ENCODE measurements at places on chromosomes 2 and 18.

DNA sequence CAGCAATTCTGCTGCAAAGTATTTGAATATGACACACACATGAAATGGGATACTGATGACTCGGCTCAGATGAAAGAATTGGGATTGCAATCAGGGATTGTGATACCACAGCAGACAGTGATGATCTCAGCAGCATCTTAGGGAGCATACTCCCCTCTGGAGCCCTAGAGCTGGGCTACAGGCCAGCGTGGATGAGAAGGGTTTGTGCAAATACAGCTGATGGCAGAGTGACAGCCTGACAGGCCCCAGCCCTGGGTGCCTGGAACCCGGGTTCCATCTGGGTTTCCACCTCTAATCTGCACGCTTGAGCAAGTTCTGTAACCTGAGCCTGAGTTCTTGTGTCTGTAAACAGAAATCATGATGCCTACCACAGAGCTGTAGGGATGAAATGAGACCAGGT lies 418.0 kb downstream of the LRATD1 start:
- no peak for DNase-seq

DNA sequence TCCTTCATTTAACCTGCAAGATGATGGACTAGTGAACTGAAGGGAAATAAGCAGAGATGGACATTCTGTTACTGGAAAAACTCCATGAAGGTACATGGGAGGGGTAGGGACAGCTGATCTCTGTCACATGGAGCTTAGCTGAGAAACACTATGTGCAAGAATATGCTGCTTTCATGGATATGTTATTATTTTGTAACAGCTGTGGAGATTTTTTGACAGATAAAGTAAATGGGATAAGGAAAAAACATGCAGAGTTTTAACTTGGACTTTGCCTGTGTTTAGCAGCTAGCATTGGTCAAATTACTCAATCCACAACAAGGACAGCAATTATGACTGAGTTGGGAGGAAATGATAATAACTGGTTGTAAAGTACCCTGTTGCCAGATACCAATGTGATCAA lies 28.7 kb upstream of the HNRNPA3 start:
- DNase-seq = no peak

DNA sequence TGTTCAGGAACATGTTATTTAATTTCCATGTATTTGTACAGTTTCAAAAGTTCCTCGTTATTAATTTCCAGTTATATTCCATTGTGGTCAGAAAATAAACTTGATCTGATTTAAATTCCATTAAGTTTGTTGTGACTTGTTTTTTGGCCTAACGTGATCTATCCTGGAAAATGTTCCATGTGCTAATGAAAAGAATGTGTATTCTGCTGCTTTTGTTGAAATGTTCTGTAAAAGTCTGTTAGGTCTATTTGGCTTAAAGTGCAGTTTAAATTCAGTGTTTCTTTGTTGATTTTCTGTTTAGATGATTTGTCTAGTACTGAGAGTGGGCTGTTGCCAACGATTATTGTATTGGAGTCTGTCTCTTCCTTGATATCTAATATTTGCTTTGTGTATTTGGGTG lies 148.0 kb downstream of the UBR3 start:
- DNase-seq = no peak

DNA sequence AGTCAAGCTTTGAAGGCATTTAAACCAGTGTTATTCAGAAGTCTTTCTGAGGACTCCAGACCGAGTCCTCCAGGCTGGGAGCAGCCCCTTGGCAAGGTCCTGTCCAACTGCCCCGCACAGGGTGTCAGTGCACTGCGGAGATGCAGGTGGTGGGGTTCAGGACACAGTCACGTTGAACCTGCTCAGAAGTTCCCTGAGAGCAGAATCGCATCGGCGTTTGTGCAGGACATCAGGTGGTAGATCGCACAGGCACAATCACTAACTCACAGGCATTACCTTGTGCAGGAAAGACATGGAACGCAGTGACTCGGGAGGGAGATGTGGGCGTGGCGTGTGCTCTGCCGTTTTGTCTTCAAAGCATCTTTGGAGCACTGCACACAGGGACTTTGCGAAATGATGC lies 10.4 kb downstream of the COPS9 start:
- no peak for DNase-seq

DNA sequence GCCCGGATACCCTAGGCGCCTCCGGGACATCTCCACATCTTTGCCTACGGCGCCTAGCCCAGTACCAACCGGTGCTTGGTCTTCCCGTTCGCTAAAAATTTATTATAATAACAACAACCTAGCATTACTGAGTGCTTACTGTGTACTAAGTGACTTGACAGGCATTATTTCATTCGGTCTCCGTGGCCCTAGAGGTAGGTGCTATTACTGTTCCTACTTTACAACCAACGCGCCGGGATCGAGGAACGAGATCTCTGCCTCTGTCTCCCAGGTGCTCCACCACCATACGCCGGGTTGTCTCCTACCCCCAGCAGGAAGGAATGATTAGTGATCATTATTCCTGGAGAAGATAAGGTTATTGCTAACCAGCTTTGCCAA lies 657 bp upstream of the BIN1 start:
- DNase-seq = no peak

DNA sequence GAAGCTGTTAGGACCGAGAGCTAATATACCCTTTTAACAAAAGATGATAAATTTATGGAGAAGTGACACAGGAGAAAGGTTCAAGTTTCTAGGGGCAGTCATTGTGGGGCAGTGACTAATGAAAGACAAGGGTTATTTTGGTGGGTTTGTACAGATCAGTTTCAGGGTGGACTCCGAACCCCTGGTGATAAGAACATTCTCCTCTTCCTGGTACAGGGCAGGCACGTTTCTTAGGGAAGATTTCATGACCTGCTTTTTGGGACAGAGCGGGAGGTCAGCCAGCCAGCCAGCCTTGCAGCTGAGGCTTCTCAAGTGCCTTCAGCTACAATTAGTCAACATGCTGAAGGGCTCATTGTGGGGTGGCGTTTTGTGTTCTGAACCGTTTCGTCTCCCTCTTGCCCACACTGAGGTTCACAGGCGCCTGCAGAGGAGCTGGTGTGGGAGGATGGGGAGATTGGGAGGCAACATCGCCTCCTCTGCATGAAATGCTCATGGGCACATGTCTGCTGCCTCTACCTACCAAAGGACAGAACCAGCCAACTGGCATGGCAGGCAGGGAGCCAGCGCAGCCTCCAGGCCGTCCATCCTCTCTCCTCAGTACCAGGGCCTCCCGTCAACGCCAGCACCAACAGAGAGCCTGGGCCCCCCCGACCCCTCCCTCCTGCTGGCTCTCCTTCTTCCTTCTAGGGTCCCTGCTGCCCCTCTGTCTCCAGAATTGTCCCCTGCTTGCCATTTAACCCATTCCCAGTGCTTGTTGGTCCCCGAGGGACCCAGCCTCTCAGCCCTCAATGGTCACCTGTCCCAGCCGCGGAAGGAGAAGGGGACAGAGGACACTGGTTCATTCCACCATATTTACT lies 9.6 kb downstream of the CHMP1B start:
- no peak for DNase-seq

DNA sequence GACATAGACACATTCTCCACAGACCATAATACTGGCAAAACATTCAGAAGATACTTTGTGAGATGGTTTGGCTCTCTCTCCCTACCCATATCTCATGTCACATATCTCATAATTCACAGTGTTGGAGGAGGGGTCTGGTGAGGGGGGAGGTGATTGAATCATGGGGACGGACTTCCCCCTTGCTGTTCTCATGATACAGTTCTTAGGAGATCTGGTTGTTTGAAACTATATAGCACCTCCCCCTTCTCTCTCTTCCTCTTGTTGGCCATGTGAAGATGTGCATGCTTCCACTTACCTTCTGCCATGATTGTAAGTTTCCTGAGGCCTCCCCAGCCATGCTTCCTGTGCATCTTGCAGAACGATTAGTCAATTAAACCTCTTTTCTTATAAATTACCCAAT lies 61.1 kb downstream of the HK2 start:
- no peak for DNase-seq

DNA sequence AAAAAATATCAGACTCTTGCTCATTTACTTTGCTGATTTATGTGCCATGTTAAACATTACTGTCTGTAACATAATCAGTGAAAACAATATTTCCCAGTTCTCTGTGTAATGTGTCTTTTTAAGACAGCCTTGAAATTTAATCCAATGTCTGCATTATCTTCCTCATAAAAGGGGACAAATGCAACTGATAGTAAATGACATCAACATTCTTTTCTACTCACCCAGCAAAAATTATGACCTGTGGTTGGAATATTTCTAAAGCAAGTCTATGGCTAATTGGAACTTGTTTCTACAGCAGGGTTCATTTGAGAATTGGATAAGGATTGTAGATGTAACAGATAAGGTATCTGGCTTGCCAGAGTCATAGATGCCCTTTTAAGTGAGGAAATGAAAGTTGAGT lies 34.8 kb downstream of the C1D start:
- DNase-seq = no peak

GRCh38 chr2:16084274-16084673 lies 143.9 kb downstream of the MYCN start:
- DNase-seq = no peak

GRCh38 chr2:210167227-210167626 lies 4.0 kb downstream of the KANSL1L start:
- no peak for DNase-seq

DNA sequence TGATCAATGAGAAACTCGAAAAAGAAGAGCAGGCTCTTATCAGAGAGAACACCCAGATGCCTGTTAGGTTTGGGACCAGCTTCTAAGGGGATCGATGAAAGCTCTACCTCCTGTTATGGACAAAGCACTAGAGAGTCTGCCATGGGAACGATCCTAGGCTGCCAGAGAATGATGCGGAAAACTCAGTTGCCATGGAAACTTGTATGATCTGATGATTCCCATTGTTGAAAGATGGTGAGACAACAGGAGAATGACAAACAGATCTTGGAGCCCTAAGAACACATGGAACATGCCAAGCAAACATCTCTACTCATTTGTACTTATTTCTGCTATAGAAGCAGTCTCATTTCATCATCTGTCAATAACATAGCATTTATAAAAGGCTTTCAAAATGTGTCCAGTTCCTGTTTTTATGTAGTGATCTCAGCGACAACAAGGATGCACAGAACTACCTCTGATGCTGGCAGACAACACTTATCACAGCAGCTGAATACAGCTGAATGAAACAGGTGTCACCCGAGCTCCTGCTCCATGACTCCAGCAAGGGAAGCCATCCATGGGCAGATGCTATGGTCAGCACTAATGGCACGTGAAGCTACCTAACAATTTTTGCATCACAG lies 59.6 kb downstream of the NCKAP5 start:
- DNase-seq = no peak
